ENCODE measurements at places on chromosomes 7 and 10. TPM values are rescaled to one million over a fixed set of nuclear protein-coding genes. Genes with fewer than 3 reads are reported as not detected.

DNA sequence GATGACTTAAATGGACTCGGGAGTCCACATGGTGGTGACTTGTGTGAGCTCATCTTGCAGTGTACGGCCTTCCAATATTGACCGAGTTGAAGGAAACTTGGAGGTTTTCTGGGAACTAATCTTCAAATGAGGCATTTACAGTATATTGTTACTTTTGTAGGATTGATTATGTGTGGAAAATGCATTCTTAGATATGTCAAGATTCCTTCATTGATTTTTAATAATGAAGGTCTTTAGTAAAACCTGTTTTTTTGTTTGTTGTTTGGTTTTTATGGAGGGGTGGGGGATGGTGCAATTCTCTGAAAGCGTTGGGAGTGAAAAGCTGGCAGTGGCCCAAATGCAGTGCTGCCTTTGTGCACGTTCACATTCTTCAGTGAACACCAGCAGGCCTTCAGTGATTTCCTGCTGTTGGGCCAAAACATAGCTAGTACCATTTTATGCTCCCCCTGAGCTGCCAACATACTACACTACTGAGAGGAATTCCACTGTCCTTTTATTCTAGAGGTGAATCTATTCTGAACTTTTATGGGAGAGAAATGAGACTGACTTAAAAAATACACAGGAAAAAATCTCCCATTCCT lies 50.4 kb downstream of the CCNY start:
- DNase-seq: peak; percentile 53

GRCh38 chr7:816751-817671 lies 15.3 kb upstream of the SUN1 start:
- peak; percentile 51 for DNase-seq

DNA sequence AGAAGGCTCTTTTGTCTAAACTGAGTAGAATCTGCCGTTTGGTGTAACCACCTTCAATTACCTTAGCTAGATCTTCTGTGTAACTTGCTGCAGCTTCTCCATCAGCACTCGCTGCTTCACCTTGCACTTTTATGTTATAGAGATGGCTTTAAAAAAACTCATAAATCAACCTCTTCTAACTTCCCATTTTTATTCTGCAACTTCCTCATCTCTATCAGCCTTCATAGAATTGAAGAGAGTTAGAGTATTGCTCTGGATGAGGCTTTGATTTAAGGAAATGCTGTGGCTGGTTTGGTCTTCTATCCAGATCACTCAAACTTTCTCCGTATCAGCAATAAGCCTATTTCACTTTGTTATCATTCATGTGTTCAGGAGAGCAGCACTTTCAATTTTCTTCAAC lies 1131.9 kb upstream of the CELF2 start:
- DNase-seq: no peak

- no peak for DNase-seq
Observed at GRCh38 chr7:33870120-33870519, 35.2 kb upstream of the BMPER start.

DNA sequence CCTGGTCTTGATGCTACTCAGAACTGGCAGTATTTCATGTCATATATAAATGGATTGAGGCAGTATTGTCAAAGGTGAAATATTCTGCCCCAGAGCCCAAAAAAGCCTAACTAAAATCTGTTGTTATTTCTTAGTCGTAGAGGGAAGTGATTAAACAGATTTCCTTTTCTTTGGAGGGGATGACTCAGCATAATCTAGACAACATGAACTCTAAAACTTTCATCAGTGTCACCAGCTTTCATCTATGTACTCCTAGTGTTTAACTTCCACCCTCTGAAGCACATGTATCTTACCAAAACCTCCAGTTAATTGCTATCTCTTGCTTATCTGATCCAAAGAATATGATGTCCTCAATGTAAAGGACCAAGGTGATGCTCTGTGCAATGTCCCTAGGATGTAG lies 97.1 kb upstream of the ARID5B start:
- DNase-seq: peak; percentile 25

Gene MXI1
- 9.0 TPM for total RNA-seq

Gene TRPV6
- not detected for total RNA-seq

Gene CLDN3
- total RNA-seq: not detected

- peak; percentile 21 for DNase-seq
Observed at GRCh38 chr10:118922226-118922625, 107.3 kb upstream of the NANOS1 start.

Gene UCMA
- total RNA-seq: not detected

GRCh38 chr10:3763035-3763456 lies 22.0 kb downstream of the KLF6 start:
- peak; percentile 88 for DNase-seq

- DNase-seq: no peak
Observed at GRCh38 chr7:922334-923107, 32.0 kb downstream of the ADAP1 start.
